ENCODE measurements at places on chromosomes 11 and 22. TPM values are rescaled to one million over a fixed set of nuclear protein-coding genes. Genes with fewer than 3 reads are reported as not detected.

DNA sequence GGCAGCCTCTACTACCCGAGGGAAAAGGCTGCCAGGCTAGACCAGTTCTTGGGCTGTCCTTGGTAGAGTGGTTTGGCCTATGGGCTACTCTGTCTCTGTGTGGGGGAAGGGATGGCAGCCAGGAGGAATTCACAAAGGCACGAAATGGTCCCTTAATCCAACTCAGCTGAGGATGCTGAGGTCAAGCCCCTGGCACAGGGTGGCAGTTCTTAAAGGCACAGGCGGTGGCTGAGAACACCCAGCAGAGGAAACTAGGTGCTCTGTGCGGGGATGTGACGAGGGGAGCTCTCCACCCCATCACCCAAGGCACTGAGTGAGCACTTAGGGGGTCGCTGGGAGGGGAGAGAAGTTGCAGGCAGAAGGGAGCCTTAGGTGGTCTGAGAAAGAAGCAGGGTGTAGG lies at the start of gene MFRP:
Gene MFRP (minus strand): TSS at position 101 of the 400 bp plus-strand sequence. CDS start 192 bp downstream, outside the sequence.
- H3K4me3 ChIP-seq, result no peak within 1 kb of the TSS
- no peaks in the 10 kb centered on the region for H3K36me3 ChIP-seq
- H3K27me3 ChIP-seq, result no peaks in the 10 kb centered on the region

- H3K36me3 ChIP-seq, result no peaks in the 10 kb centered on the region
- no peak overlapping the region for H3K27ac ChIP-seq
- no peaks in the 10 kb centered on the region for H3K4me1 ChIP-seq
- no peak for DNase-seq
Measured at GRCh38 chr11:134541355-134541754, 129.3 kb upstream of the B3GAT1 start.

DNA sequence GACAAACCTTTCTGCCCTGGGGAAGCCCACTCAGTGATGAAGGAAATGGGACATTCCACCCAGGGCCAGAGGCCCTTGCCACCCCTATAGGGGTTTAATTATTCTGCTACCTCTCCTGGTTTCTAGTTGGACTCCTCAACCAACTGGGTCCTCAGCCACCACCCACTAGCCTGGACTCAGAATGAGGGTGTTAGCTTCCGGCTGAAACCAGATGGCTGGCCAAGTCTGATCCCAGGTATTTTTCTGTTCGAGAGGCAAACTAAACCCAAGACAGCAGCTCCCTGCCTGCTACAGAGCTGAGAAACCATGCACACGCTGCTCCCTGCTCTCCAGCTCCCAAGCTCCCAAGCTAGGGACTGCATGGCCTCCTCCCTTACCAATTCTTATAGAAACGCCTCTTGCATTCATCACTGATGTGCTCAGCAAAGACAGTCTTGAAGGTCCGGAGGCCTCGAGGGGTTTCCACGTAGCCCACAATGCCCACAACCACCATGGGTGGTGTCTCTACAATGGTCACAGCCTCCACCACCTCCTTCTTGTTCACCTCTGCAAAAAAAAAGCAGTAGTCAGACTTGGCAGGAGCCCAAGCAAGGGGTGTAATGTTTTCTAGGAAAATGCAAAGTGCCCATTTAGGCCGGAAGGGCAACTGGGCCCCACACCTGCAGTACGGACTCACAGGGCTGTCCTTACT lies 2.2 kb downstream of the RPL3 start:
- H3K4me1 ChIP-seq, result no peaks in the 10 kb centered on the region
- no peaks in the 10 kb centered on the region for H3K36me3 ChIP-seq
- H3K4me3 ChIP-seq, result no peak overlapping the region
- peak overlapping the region; percentile 94 for H3K27ac ChIP-seq

DNA sequence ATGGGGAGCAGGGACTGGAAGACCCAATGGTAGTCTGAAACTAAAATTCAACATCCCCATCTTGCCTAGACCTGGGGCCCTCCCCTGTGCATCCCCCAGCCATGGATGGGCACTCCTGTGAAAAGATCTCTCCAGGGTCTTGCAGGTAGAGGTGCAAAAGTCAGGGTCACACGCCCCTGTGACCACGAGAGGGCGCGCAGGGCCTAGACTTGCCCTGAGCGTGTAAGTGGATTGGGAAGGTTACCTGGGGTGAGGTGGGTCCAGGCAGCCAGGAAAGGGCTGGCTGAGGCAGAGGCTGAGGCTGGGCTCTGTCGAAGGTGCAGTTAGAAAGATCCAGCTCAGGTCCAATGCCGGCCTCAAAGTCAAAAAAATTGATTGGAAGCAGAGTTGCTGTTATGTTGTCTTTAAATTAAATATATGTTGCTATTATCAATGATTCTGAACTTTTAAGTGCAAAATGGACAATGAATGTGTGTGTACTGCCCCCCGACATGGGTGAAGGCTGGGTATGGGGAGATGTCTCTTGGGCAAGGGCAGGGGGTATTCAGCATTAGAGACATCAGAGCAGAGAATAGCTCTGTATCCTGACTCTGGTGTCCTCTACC lies 4.8 kb upstream of the POU2F3 start:
- H3K4me3 ChIP-seq, result no peak overlapping the region
- H3K36me3 ChIP-seq, result no peaks in the 10 kb centered on the region
- no peak overlapping the region for H3K27ac ChIP-seq
- H3K27me3 ChIP-seq, result no peaks in the 10 kb centered on the region
- no peak for DNase-seq

DNA sequence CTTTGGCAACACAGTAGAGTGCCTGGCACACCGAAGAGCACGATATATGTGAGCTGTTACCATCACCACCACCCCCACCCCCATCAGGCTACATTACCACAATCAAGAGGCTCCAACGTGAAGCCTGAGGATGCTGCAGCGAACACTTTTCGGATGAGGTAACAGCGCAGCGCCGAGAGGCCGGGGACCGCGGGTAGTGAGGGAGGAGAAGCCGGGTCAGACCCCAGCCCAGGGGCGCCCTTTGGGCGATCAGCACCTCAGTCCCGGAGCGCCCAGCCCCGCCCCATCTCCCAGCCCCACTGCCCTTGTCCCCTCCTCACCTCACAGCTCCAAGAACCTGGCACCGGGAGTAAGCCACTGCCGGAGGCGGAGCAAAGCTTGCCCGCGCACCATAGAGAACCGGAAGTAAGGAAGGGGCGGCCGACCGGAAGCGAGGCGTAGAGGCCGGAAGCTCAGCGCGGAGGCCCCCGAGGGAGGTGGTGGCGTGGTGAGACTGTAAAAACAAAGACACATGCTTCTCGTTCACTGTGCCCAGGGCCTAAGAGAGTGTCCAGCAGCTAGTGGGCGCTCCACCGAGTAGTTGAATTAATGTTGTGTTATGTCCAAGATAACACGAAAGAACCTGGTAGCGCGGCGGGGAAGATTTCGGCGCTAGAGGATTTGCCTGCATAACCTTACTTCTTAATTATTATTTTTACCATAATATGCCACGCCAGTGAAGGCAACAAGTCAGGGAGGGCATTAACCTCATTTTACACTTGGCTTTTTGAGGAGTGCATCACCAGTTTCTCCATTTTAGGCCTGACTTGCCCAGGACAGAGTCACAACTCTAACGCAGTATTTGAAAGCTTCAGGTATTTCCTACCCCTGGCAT lies at the start of gene THOC5:
Gene THOC5 (minus strand): TSS at position 407 of the 874 bp plus-strand sequence. CDS start 4,610 bp downstream, outside the sequence.
- H3K4me1 ChIP-seq, result no peaks in the 10 kb centered on the region
- peak within 1 kb of the TSS; percentile 85 for H3K27ac ChIP-seq
- H3K4me3 ChIP-seq, result peak within 1 kb of the TSS; percentile 81
- peak; percentile 94 for DNase-seq
- H3K27me3 ChIP-seq, result no peaks in the 10 kb centered on the region
- H3K36me3 ChIP-seq, result no peaks in the 10 kb centered on the region

DNA sequence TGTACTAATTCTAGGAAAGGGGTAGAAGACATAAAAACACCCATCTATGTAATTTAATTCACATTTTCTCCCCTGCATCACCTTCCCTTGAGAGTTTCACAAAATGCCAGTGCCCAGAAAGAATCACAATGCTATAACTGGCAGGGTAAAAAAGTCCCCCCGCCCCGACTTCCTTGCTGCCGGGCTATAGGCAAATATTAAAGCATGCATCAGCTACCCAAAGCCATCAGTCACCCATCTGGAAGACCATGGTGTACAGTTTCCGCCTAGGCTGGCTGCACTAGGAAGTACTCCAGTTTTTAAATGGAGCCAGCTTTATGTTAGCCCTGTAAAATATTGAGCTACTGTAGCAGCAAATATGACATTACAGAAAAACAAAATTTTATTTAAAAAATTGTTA lies 67.8 kb downstream of the ST14 start:
- no peaks in the 10 kb centered on the region for H3K4me1 ChIP-seq
- no peak overlapping the region for H3K27ac ChIP-seq
- H3K36me3 ChIP-seq, result no peaks in the 10 kb centered on the region
- H3K27me3 ChIP-seq, result no peaks in the 10 kb centered on the region
- DNase-seq, result no peak

The IGSF9B gene
- total RNA-seq, result 26.8 TPM

The MMP10 gene
- total RNA-seq, result not detected

The CHRM1 gene
- total RNA-seq, result not detected

The DSCAML1 gene
- 29.1 TPM for total RNA-seq

The HBE1 gene
- not detected for total RNA-seq

- no peaks in the 10 kb centered on the region for H3K4me1 ChIP-seq
- no peak for DNase-seq
- no peak overlapping the region for H3K4me3 ChIP-seq
- peak overlapping the region; percentile 13 for H3K27ac ChIP-seq
- H3K27me3 ChIP-seq, result no peaks in the 10 kb centered on the region
Measured at GRCh38 chr22:35785181-35785923, 67.7 kb downstream of the APOL5 start.

The SPDYC gene
- not detected for total RNA-seq

GRCh38 chr11:102924851-102925380 lies 30.6 kb downstream of the MMP13 start:
- DNase-seq, result no peak
- no peaks in the 10 kb centered on the region for H3K4me1 ChIP-seq
- no peak overlapping the region for H3K4me3 ChIP-seq
- H3K36me3 ChIP-seq, result no peaks in the 10 kb centered on the region
- H3K27me3 ChIP-seq, result no peaks in the 10 kb centered on the region

DNA sequence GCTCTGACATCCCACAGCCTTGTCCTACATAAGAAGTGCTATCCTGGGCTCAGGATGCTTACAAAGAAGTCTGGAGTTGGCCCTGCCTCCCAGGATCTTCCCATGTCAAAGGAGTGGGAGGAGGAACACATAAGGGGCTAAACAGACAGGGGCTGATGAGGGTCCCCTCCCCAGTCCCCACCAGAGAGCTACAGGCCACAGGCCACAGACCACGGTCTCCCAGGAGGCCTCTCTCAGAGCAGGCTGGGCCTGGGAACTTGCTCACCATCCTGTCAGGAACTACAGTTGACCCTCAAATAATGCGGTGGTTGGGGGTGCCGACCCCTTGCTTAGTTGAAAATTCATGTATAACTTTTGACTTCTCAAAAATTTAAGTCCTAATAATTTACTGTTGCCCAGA lies 315.5 kb downstream of the NTM start:
- no peak overlapping the region for H3K4me3 ChIP-seq
- no peak overlapping the region for H3K27ac ChIP-seq
- no peaks in the 10 kb centered on the region for H3K27me3 ChIP-seq
- no peaks in the 10 kb centered on the region for H3K4me1 ChIP-seq
- DNase-seq, result no peak

DNA sequence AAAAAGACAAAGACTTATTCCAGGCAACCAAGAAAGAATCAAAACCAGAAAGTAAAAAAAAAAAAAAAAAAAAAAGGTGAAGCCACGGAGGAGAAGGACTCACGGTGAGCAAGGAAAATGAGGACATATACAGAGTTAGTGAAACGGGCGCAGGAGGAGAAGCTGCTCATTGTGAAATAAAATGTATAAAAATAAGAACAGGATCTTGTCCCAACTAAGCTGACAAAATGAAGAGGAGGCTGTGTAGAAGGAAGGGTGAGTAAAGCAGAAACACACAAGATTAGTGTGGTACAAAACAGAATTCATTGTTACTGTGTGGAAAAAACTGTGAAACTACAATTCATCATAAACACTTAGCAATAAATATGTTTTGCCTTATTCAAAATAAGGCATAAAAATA lies 7.6 kb downstream of the IL17REL start:
- no peak overlapping the region for H3K4me3 ChIP-seq
- no peak overlapping the region for H3K27ac ChIP-seq
- no peaks in the 10 kb centered on the region for H3K4me1 ChIP-seq

- no peaks in the 10 kb centered on the region for H3K36me3 ChIP-seq
- H3K4me3 ChIP-seq, result no peak overlapping the region
- H3K4me1 ChIP-seq, result no peaks in the 10 kb centered on the region
- H3K27ac ChIP-seq, result no peak overlapping the region
Measured at GRCh38 chr22:17241576-17242330, 22.5 kb upstream of the ADA2 start.

The TMEM86A gene
- 3.7 TPM for total RNA-seq

The LDHAL6A gene
- not detected for total RNA-seq

The LRP4 gene
- total RNA-seq, result 0.77 TPM

DNA sequence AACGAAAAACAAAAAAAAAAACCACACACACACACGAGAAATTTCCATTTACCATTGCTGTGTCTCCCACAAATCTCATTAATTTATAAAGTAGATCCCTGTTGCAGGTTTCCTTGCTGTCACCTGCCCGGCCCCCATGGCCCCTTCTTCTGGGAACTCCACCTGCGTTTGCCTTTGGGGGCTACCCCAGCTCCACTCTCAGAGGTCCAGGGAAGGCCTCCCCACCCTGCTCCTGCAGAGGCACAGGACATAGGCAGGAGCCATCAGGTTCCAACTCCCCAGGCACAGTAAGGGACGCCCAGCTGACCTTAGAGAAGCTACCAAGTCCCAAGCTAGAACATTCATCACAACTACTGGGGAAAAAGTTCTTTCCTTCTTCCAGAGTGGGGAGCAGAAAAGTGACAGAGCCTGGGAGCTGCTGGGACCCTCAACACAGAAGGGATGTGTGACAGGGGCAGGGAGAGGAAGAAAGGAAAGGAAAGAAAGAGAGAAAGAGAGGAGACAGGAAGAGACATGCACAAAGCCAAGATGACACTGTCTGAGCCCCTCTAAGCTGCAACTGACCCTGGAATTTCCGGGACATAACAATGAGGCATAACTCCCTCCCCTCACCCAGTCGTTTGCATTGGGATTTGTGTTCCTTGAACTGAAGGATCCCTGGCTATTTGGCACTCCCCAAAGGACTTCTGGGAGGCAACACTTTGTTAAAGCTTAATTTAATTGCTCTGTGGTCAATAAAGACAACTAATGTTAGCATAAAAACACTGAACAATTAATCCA lies 175.7 kb downstream of the SHANK2 start:
- no peak overlapping the region for H3K4me3 ChIP-seq
- no peaks in the 10 kb centered on the region for H3K36me3 ChIP-seq
- DNase-seq, result no peak

DNA sequence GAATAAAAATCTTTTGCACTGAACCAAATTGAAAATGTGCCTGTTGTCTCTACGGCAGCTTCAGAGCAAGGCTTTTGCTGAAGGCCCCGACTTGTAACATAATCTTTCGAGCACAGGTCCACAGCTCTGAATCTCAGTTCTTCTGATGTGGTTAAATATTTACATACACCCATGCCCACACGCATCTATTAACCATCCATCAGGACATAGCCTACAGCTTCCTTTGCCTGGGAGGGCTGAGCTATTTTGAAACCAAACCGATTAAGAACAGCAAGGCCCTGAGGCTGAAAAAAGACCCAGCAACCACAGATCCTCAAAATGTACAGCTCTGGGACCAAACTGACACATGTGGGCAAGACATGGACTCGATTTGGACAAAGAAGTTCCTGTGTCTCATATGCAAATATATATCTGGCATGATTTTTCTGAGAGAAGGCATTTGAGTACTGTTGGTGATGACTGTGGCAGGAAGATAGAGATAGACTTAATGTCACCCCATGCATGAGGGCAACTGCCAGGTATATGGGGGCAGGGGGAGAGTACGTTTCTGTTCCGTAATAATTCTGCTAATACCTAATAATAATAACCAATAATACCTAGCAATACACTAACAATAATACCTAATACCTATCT lies 322.7 kb upstream of the PLET1 start:
- no peaks in the 10 kb centered on the region for H3K27me3 ChIP-seq
- no peak overlapping the region for H3K4me3 ChIP-seq
- no peaks in the 10 kb centered on the region for H3K36me3 ChIP-seq
- no peak overlapping the region for H3K27ac ChIP-seq

The SEPTIN3 gene
- not detected for total RNA-seq

The TBX10 gene
- total RNA-seq, result not detected

Data from uterus (tissue), 4 donors.